ENCODE measurements at places on chromosomes 6 and 20. TPM values are rescaled to one million over a fixed set of nuclear protein-coding genes. Genes with fewer than 3 reads are reported as not detected.

PAX1 gene
- not detected for total RNA-seq

SLC12A5 gene
- 0.30 TPM for total RNA-seq

GGT7 gene
- total RNA-seq: 29.0 TPM

ZC2HC1B gene
- total RNA-seq: not detected

SLC22A2 gene
- 0.23 TPM for total RNA-seq

VSX1 gene
- total RNA-seq: not detected

SLC17A1 gene
- not detected for total RNA-seq

KHDC1L gene
- total RNA-seq: not detected

PTGIS gene
- 5.6 TPM for total RNA-seq

SLC25A27 gene
- total RNA-seq: 2.4 TPM

KIF3B gene
- total RNA-seq: 31.5 TPM

CRYBG1 gene
- total RNA-seq: 3.6 TPM

SERPINB6 gene
- total RNA-seq: 89.5 TPM

MMP24 gene
- 1.0 TPM for total RNA-seq

SYCP2L gene
- total RNA-seq: 0.59 TPM

SYNDIG1 gene
- total RNA-seq: 5.6 TPM

PAK5 gene
- not detected for total RNA-seq

IMPG1 gene
- not detected for total RNA-seq

KCNG1 gene
- total RNA-seq: 108 TPM

CCN2 gene
- total RNA-seq: 176 TPM

CST9L gene
- not detected for total RNA-seq

ANKRD66 gene
- not detected for total RNA-seq
